ENCODE measurements at places on chromosomes 11 and 22. TPM values are rescaled to one million over a fixed set of nuclear protein-coding genes. Genes with fewer than 3 reads are reported as not detected.

DNA sequence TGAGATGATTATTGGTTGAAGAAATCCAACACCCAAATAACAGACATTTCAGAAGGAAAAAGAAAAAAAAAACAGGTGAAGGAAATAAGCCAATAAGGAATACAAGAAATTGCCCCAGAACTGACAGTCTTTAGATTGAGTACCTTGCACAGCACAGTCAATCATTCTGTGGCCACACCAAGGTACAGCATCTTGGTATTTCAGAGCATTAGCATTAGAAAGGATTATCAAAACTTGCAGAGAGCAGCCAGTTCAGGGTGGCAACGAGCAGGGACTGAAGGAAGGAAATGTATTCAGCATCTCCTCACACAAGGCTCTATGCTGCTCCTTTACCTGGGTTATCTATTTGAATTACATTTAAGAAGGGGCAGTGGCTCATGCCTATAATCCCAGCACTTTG is 2.1 kb downstream of the ADA2 start:
- no peak for DNase-seq

- no peak for DNase-seq
Observed at GRCh38 chr22:48936391-48936790, 891.3 kb downstream of the BRD1 start.

- DNase-seq = no peak
Observed at GRCh38 chr22:24801901-24802465, 4.0 kb upstream of the SGSM1 start.

GRCh38 chr11:77322926-77323590 is 21.6 kb upstream of the GDPD4 start:
- DNase-seq = no peak

DNA sequence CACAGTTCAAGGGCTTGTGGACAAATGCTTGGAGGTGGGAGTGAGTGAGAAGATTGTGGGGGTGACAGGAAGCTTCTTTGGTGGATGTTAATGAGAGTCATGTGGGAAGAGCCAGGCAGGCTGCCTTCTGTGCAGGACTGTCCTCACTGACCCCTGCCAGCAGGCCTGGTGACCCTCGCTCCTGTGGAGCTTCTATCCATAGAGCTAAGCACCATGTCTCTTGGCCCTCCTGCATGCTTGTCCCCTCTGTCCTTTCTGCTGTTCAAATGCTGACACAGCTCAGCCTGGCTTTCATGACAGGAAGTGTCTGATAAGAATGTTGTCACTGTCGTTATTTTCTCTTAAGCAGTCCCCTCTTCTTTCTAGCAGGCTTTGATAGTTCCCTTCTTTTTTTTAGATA is 37.6 kb downstream of the NAT10 start:
- no peak for DNase-seq

- DNase-seq = no peak
Observed at GRCh38 chr11:76462317-76462716, 17.5 kb downstream of the EMSY start.

DNA sequence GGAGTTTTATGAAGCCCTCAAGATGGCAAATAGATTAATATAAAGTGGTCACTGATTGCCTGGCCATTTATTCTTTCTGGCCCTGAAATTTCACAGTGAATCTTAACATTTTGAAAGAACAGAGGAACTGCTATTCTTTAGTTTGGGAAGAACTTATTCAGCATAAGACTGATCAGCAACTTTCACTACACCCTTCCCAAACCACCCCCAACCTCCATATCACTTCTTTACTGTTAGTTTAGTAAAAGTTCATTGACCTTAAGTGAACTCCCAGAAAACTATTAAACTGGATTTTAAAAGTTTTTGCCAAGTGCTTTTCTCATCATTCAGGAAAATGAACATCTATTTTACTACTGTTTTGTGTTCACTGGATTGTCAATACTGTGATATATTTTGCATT is 77.4 kb downstream of the NARS2 start:
- DNase-seq = no peak

GRCh38 chr22:42272431-42272999 is 2.1 kb upstream of the TCF20 start:
- DNase-seq = no peak

DNA sequence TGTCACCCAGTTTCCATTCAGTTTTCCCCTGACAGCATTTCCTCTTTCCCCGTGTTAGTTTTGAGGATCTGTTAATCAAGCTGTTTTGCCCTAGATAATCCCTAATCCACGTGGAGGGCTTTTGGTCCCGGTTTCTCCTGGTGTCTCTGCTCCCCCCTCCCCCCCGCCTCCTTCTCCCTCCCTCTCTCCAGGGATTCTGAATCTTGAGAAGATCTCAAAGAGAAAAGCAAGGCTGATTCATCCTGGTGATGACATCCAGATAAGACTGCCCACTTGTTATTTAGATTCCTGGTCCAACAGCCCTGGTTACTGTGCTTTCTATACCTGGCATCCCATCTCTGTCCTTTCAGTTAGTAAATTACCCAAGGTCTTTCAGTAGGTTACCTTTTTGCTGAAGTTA is 59.4 kb downstream of the KCNA4 start:
- DNase-seq = no peak

DNA sequence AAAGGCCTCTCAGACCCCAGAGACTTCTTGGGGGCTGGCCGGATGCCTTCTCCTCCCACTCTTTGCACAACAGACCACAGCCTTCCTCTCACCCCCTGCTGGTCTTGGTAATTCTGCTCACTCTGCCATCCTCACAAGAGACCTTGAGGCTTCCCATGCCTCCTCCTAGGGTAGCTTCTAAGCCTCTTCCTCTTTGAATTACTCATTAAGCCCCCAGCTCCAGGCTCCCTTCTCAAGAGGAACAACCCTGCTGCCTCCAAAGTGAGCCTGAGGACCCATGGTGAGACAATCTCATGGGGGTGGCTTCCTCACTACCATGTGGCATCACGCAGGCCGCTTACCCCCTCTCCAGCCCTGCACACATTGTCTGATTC is 184.6 kb upstream of the SYT13 start:
- DNase-seq = no peak

DNA sequence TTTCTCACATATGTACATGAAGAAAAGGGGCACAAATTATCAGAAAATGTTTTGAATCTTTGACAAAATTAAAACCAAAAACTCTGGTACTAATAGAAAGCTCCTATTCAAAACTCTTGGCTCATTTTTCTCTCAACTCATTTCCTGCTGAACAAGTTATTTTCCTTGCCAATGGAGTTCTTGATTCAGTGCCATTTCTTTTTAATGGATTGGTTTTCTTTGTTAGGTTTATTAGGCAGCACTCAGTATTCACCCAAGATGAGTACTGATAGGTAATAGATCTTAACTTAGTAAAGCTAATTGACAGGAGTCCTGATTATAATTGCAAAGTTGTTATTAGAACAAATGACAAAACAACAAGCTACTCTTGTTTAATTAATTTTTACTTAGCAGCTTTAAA is 279.4 kb upstream of the PDGFD start:
- no peak for DNase-seq

DNA sequence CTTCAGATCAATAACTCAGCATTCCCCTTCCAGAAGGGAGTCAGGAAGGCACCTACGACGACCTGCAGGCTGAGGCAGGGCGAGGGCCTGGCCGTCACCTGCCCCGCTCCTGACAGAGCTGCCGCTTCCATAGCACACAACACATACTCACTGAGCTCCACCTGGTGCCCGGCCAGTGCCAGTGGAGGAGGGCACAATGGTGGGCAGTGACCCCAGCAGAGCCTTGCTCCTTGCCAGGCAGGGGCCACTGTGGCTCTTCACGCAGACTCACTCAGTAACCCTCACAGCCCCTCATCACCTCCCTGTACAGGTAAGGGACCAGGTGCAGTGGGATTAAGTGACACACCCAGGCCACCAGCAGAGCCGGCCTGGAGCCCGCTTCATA is 24.6 kb downstream of the LRFN4 start:
- no peak for DNase-seq

DNA sequence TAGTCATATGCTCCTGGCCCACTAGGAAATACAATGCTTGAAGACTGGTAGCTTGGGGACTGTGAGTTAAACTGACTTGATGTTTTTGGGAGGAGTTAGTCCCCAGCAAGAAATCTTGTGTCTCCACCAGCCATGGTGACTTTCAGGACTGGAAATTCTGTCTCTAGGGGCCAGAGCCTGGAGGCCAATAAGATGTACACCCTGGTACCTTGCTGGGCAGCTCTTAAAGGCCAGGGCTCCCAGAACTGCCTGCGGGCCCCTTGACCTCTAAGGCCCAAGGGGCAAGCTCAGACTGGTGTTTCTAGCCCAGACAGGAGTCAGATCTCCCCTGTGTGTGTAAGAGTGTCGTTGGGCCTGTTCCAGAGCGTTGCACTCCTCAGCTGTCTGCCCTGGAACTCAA is 128.7 kb upstream of the C11orf58 start:
- no peak for DNase-seq

DNA sequence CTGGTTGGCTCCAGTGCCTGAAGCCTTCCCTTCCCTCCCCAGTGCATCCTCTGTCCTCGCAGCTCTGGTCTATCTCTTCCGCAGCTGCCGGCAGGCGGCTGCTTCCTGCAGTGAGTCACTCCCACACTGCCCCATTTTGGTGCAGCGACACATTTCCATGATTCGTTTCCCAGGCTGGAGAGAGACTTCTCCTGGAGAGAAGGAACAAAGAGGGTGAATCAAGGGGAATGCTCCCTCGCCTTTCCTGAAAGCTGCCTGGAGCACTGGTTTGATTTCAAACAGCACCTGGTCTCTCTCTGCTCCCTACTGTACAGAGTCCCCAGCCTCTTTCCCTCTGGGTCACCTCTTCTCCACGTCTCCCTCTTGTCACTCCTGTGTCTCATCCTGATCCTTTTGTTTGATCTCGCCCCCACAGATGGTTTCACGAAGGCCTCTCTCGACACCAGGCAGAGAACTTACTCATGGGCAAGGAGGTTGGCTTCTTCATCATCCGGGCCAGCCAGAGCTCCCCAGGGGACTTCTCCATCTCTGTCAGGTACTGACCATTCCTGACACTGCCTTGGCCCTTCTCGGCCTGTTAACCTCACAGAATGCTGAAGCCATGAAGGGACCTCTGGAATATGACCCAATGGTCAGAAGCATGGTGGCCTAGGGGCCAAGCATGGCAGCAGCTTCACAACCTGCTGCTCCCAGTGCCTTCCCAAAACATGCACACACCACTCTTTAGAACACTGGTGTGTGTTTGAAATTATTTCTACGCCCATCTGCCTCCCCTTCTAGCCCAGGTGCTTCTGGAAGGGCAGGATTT is at the start of gene TMA7B:
TSS of gene TMA7B (plus strand) at position 758 of the 808 bp plus-strand sequence. CDS start 3,978 bp downstream, outside the sequence.
- DNase-seq = peak; percentile 59

GRCh38 chr11:27216270-27217149 is 146.5 kb downstream of the CCDC34 start:
- DNase-seq = no peak

GRCh38 chr11:78834886-78835285 is 260.2 kb upstream of the NARS2 start:
- DNase-seq = no peak

DNA sequence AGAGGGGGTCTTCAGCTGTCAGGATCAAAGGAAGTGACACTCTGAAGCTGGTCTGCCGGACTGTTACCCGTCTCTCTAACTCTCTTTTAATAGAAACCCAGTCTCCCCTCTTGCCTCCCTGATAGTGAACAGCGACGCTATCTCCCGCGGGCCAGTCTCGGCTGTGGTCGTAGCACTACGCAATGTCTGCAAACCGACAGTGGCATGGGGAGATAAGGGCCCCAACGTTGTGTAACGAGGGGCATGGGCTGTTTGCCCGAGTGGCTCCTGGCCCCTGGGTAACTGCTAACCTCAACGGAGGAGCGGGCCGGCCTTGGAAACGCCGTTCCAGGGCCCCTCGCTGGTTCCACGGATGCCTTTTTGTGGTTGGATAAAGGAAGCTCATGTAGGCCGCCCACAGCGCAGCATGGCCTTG is 23.3 kb downstream of the ZBTB16 start:
- DNase-seq = no peak

Gene OR5B21
- total RNA-seq = 0.89 TPM

Gene MMP27
- total RNA-seq = not detected

Gene HEPHL1
- total RNA-seq = not detected

Gene NPAS4
- total RNA-seq = 0.23 TPM

Gene RIMBP3C
- total RNA-seq = 1.1 TPM

Gene AHNAK
- total RNA-seq = 278 TPM

Gene MRGPRF
- not detected for total RNA-seq

All from activated naive CD8-positive, alpha-beta T cell treated with anti-CD3 and anti-CD28 coated beads, Interleukin-2, amount 10 ng/mL, durations not matched to agents 7 days and 5 days (primary cell).